ENCODE measurements at places on chromosomes 4 and X. TPM values are rescaled to one million over a fixed set of nuclear protein-coding genes. Genes with fewer than 3 reads are reported as not detected.
A peak's percentile ranks its signal among the peaks of the same experiment; 100 is the strongest.

- DNase-seq = no peak
Observed at GRCh38 chr4:39410415-39410814, 3.7 kb downstream of the KLB start.

DNA sequence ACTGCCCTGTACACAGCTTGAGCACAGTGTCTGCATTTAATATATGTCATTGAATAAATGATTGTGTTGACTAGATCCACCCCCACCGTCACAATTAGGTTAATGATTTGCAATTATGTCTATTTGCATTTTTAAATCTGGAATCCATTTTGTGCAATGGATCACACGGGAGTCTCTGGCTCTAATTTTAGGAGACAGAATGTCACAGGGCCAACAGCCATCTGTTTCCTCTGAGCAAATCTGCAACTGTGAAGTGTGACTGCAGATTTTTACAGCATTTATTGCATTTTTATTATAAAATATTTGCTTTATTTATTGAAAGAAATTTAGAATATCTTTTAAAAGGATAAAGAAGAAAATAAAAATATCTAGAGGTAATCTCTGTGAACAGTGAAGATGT, 316.8 kb downstream of the HS3ST1 start:
- no peak for DNase-seq

- DNase-seq = peak; percentile 73
Observed at GRCh38 chr4:141912831-141913230, 276.4 kb downstream of the IL15 start.

GRCh38 chr4:1903035-1903434, 31.8 kb downstream of the NSD2 start:
- DNase-seq = no peak

DNA sequence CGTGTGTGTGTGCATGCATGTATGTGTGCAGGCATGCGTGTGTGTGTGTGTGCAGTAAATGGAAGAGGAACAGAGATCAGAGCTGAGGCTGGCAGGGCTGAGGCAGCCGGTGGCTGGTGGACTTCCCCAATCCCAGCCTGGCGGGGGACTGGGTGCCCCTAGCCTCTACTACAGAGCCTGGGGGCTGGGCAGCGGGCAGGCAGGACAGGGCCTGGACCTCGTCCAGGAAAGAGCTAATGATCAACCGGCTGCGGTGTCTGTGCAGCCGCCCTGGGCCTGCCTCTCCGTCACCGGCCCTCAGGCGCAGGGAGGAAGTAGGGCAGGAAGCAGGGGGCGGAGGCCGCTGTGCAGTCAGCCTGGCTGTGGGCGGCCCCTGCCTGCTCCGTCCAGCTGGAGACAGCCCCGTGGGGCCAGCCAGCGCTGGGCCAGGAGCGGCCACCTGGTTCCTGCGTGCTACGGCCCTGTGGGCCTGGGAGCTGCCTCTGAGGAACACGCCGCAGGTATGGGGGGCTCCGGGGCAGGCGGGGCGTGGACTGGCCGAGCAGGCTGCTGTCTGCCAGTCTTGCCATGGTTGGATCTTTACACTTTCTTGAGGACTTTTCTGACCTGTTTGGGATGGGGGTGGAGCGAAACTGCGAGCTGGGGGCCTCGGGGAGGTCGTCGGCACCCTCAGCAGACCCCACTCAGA, at the start of gene SH3TC1:
SH3TC1 (plus strand) TSS at position 385 of the 688 bp plus-strand sequence. CDS start 5,905 bp downstream, outside the sequence.
- DNase-seq = peak; percentile 80

- DNase-seq = no peak
Observed at GRCh38 chr4:118967393-118967792, 78.7 kb downstream of the SYNPO2 start.

- DNase-seq = no peak
Observed at GRCh38 chr4:114180481-114180880, 201.0 kb upstream of the ARSJ start.

DNA sequence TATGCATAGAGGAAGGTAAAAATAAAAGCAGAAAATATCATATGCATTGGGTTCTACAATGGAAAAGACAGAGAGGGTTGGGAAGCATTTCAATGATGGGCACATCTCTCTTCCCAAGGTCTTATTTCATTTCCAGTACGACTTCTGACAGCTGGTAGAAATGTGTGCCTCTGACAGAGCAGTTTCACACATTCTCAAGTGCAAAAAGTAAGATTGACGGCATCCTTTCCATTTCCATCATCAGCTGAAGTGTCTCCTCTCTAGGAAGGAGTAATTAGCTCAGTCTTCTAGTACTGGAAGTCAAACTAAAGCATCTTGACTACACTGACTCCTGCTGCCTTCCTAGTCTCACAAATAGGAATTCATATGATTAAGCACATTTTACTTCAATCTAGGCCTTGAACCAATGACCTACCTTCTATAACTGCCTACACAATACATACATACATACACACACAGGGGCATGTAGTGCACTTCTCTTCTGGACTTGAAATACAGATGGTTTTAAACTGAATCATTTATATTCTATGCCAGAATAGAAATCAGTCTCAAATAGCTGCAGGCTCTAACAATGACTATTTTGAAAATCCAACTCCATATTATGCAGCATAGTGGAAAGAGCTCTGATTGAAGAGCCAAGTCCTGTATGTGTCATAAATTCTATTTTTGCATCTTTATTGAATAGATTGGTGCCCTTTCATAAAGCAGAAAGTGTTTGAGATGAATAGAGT, 473.4 kb downstream of the INPP4B start:
- no peak for DNase-seq

GRCh38 chr4:44447563-44448504, 775 bp downstream of the KCTD8 start:
- no peak for DNase-seq

DNA sequence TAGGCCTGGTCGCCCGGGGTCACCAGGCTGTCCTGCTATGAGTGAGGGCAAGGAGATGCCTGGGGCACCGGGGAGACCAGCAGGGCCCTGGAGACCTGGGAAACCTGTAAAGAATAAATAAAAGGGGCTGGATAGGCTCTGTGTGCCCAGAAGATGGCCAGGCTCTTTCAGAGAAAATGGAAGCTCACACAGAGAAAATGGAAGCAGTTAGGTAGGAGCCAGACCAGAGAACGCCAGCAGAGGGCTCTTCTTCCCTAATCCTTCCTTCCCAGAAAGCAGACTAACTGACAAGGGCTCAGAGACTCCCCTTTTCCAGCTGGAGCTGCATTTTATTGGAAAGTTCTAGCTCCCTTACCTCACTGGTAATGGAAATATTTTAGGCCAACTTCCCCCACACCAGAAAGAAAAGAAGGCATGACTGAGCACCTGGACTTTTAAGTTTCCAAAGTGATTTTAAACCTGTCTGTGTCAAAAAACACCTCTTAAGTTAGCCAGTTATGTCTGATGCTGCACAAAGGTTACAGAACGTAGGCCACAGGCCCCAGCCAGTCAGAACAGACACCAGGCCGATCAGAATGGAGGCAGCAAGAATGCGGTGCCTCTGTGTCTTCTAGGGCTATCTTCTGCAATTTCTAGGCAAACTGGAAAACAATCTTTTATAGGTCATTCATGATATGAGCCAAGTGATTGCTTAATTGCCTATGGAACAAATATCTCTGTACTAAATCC, 74.0 kb downstream of the ATG4A start:
- no peak for DNase-seq

DNA sequence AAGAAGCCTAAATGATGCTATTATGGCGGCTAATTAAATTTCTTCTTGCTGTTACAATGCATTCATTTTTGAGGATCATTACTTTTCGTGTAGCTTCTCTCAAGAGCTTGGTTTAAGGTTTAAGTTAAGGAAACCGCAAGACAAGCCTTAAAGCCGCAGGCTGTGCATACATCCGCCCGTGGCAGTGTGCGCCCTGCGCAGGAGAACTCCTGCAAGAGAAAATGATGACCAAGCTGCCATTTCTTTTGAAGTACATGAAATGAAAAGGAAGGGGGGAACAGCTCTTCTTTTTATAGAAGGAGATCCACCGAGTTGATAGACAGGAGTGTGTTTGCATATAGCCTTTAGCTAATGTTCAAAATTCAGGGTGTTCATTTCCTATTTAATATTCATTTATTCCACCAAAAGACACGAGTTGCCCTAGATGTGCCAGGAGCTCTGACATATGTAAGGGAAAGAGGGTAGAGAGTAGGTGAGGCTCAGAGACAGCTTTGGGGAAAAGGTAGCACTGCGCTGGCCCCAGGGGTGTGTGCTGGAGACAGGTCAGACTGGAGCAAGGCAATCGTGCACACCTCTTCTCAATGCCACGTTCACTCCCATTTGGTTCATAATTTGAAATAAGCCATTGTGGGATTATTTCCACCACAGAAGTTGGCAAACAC, 112.1 kb upstream of the LDB2 start:
- DNase-seq = no peak

Gene C4orf50
- total RNA-seq = 0.17 TPM

Gene NXF2
- not detected for total RNA-seq

Gene HERC5
- total RNA-seq = 2.8 TPM

Gene SSX2B
- not detected for total RNA-seq

All from liver (tissue), 10 donors.